ENCODE measurements at places on chromosomes 7 and 10.

GRCh38 chr7:79936281-79936983 lies 198.2 kb upstream of the GNAI1 start:
- no peak for DNase-seq

- no peak for DNase-seq
Measured at GRCh38 chr10:79555354-79556309, 4.6 kb downstream of the SFTPA2 start.

- no peak for DNase-seq
Measured at GRCh38 chr7:77760809-77761453, 37.3 kb downstream of the TMEM60 start.

GRCh38 chr10:54011117-54011516 lies 789.9 kb downstream of the PCDH15 start:
- no peak for DNase-seq

DNA sequence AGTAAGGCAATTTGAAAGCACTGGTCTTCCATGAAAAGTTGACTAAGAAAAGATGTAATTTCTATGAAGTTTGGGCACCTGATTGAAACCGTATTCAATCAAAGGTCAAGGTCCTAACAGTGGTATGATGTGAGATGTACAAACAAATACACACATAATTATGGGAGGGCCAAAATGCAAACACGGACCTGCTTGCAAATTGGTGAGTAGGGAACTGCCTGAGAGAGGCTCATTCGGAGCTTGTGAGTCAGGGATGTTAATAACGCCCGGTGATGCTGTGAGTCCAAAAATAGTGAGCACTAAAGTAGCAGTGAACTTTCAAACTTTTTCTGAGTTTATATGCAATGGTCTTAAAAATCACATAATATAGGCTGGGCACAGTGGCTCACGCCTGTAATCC lies 34.2 kb upstream of the FAM180A start:
- no peak for DNase-seq

Data from CD4-positive, alpha-beta T cell treated with Interleukin-17A for 4 hours (primary cell).